ENCODE measurements at places on chromosomes 4 and X.
A peak's percentile ranks its signal among the peaks of the same experiment; 100 is the strongest.

DNA sequence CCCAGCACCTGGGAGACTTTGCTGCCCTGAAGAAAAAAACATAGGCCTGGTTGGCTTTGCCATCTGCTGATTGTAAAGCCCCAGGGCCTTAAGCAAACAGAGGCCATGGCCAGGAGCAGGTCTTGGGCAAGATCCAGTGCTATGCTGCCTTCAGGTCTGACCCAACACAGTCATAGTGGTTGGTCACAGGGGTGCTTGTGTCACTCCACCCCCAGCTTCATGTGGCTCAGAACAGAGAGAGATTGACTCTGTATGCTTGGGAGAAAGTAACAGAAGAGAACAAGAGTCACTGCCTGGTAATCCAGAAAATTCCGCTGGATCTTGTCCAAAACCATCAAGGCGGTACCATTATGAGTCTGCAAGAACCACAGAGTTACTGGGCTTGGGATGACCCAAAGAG is 24.4 kb upstream of the SMARCA5 start:
- DNase-seq, result peak; percentile 3

DNA sequence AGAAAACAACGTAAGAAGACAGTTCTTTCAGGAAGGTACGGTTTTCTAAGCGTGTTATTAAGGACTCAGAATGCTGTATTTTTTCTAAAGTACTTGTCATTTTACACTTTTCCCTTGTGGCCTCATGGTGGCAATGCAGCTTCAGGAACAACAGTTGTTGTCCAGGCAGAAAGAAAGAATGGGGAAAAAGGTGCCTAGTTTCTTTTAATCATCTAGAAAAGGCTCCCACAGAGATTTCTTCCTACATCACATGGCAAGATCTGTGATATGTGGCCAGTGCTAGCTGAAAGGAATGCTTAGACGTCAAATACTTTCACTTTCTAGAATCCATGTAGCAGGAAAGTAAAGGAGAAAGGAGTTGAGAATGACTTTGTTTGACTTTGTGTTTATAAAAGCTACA is 49.0 kb upstream of the TRAM1L1 start:
- DNase-seq, result peak; percentile 78

- no peak for DNase-seq
Observed at GRCh38 chr4:101697266-101697665, 93.3 kb upstream of the BANK1 start.

- DNase-seq, result no peak
Observed at GRCh38 chrX:530726-531610, 99.6 kb upstream of the SHOX start.

GRCh38 chrX:154096140-154097002 is 1.1 kb downstream of the MECP2 start:
- DNase-seq, result peak; percentile 27

- DNase-seq, result peak; percentile 38
Observed at GRCh38 chrX:104668550-104668949, 102.6 kb downstream of the IL1RAPL2 start.

GRCh38 chr4:58962424-58962823 is 1852.2 kb upstream of the IGFBP7 start:
- no peak for DNase-seq

DNA sequence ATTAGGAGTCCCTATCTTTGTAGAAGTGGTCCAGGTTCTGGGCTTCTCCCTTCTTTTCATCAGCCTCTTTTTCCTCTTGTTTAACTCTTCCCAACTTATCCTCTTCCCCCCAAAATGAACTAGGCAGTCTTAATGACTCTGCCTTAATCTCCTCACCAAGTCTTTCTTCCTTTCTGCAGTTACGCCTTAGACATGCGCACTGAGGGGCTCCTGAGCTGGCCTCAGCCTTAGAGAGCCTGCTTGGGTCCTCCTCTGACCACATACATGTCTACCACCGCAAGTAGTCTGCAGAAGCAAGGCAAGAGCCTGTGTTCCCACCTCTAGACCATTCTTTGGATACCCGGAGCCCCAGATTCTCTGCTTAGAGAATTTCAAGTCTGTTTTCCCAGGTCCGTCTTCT is 199.9 kb downstream of the MGST2 start:
- no peak for DNase-seq

- no peak for DNase-seq
Observed at GRCh38 chrX:20653070-20653469, 386.4 kb upstream of the RPS6KA3 start.

DNA sequence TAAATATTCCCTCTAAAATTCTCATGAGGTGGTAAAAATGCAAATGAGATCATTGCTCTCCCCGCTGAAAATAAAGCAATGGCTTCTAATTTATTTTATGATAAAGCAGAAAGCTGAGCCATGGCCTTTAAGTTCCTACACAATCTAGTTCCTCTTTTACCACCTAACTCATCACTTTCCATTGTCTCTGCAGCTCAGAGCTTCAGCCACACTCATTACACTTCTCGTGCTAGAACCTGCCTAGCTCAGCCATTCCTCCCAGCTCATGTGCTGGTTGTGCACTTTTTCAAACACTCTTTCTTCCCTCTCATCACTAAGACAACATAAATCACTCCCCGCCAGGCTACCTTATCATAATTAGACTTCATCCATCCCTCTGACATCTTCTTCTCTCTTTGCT is 1112.1 kb upstream of the PRKX start:
- DNase-seq, result no peak

- DNase-seq, result peak; percentile 46
Observed at GRCh38 chr4:40749717-40750460, at the start of gene NSUN7. TSS of gene NSUN7 (plus strand) at chr4:40749955. CDS start at chr4:40750694, 739 bp downstream.

DNA sequence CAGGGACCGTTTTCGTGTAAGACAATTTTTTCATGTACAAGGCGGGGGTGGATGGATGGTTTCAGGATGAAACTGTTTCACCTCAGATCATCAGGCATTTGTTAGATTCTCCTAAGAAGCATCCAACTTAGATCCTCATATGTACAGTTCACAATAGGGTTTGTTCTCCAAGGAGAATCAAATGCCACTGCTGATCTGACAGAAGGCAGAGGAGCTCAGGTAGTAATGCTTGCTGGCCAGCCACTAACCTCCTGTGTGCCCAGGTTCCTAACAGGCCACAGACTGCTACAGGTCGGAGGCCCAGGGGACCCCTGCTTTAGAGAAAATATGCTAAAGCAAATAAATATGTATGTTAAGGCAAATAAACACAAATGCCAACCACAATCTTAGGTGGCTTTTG is 61.3 kb downstream of the PPP3CA start:
- no peak for DNase-seq

DNA sequence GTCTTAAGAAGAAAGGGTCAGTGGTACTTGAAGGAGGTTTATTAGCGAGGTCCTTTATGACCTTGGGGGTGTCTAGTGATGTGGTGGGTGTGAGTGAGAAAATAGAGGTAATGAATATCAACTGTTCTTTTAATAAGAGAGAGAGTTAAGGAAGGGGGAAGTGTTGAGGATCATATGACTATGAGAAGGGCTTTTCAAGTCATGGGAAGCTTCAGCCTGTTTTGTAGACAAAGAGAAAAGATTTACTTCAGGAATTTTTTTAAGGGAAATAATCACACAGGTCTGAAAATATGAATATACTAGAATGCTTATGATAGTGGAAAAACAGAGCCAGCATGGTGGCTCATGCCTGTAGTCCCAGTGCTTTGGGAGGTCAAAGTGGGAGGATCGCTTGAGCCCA is 41.3 kb upstream of the MTMR1 start:
- DNase-seq, result no peak

DNA sequence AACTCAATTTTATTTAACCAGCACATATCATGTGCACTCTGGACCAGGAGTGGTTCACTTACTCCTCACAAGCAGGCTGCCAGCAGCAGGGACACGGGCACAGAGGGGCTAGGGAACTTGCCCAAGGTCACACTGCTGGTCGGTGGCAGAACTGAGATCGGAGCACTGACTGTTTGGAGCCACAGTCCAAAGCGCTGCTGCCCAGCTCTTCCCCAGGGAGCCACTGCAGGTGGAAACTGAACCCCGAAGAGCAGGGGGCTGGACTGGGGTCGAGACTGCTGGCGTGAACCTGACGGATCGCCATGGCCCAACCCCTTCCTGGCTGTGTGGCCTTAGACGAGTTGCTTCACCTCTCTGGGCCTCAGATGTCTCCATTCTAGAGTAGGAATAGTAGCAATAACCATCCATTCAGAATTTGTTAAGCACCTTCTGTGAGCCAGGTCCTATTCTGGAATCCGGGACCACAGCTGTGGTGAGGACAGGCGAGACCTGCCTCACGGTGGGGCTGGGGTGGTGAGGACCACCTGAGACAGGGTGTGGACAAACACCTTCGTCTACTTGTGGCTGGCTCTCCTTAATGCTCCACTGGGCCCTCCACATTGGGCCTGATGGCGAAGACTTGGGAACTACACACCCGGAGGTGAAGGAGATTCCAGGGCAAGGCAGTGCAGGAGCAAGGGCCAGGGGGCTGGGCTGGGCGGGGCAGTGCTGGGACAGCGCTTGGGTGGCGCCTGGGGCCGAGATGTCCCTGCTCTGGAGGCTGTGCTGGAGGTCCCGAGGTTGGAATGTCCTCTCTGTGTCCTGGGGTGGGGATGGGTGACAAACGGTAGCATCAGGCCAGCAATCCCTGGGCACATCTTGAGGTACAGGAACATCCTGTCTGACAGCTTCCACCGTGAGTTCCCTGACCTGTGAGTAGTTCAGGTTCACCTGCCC is 32.0 kb upstream of the KIAA0232 start:
- DNase-seq, result no peak

GRCh38 chrX:65997978-65998717 is 41.7 kb downstream of the VSIG4 start:
- DNase-seq, result no peak

DNA sequence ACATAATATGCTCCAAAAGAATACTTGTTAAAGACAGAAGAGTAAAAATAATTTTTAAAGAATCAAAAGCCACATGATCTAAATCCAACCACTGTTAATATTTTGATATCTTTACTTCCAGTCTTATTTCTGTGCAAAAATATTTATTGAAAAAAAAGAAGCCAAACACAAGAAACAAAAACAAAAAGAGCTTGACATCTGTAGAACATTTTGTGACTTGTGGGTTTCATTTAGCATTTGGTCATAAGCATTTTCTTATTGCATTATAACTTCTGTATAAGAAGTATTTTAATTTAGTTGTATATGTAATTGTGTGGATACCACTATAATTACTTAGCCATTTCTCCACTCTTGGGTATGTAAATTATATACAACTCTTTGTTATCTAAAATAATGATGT is 63.1 kb downstream of the DIPK2B start:
- no peak for DNase-seq

DNA sequence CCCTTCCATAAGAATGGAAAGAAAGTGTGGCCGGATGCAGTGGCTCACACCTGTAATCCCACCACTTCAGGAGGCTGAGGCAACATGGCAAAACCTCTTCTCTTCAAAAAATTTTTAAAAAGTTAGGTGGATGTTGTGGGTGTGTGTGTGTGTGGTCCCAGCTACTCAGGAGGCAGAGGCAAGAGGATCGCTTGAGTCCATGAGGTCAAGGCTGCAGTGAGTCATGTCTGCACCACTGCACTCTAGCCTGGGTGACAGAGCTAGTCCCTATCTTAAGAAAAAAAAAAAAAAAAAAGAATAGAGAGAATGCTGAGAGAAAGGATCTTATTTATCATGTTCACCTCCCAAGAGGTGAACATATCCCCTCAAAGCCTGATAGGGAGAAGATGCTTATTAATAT is 492.1 kb upstream of the SMIM31 start:
- no peak for DNase-seq

DNA sequence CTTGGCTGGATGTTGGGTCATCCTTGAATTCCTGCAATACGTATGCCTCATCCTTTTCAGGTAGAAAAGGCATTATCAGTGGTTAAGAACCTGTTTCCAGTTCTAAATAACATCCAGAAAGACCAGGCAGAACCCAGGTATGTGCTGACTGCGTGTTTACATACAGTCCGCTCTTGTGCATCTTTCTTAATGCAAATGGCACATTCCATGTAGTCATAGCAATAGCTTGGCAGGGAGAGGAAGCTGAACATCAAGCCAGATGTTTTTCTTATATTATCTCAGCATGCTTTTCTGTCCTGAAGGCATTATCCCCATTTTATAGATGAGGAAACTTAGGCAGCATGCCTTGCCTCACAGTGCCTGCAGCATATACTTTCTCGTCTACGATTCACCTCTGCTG is 2.1 kb downstream of the DCLK2 start:
- DNase-seq, result no peak

DNA sequence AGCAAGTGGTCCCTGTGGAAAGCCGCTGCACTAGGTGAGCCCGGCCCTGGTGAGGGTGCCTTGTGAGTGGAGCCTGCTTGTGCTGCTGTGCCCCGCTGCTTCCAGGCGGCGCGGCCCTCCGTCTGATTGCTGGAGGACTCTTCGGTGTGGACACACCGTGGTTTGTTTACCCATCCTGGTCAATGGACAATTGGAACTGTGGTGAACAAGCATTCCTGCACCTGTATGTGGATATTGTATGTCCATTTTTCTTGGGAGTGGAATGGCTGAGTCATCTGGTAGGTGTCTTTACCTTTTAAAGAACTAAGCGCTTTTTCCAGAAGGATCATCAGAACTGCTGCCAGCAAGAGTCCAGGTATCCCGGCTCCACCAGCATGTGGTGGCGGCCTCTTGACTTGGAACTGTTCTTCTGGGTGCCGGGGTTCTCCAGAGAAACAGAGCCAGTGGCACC is 15.6 kb downstream of the MAEA start:
- DNase-seq, result no peak

DNA sequence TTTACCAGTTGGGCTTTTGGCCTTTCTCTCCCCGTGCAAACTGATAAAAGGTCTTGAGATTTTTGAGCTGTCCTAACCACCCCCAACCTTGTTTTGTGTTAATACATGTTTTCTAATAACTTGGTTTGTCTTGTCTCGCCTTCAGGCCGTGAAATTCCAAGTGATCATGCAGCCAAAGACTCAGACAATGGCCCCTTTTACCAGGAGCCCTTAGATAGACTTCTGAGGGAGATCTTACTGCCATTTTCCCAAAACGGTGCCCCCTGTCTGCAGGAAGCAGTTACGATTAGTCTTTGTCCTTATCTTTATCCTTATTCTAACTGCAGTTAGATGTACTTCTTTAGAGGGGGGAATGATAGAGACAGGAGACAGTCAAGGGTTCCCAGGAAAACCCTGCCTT is 245.3 kb upstream of the HDX start:
- no peak for DNase-seq

DNA sequence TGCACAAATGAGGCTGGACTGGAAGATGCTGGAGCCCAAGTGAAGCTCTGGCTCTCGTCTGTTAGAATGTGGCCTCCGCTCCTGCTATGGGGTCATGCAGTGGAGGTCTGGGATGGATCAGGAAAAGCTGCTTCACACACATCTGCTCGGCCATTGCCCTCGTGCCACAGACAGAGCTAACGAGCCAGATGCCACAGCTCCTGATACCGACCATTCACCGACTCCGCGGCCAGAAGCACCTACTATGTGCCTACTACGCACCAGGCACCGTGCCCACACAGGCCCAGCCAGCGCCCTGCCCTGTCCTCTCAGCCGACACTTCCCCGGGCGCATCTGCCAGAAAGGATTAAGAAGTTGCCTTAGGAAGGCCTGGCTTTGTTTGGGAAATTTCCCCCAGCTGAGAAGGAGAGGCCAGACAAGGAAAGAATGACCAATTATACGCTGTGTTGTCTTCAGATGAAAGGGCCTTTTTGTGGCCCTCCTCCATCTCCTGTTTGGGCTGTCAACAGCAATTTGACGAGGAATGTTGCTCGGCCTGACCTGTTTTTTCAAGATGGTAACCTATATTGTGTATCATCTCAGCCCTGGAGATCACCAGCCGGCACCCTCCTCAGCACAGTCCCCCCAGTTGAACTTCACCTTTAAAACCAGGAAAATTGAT is 34.3 kb downstream of the HMX1 start:
- DNase-seq, result no peak

GRCh38 chrX:109347632-109348031 is 134.3 kb downstream of the GUCY2F start:
- DNase-seq, result peak; percentile 85

- no peak for DNase-seq
Observed at GRCh38 chrX:130082244-130083106, 27.8 kb downstream of the ELF4 start.

All from iris pigment epithelial cell (primary cell).